ENCODE measurements at places on chromosomes 16 and 17.

- DNase-seq, result no peak
Measured at GRCh38 chr17:68908045-68908444, 47.1 kb downstream of the ABCA8 start.

DNA sequence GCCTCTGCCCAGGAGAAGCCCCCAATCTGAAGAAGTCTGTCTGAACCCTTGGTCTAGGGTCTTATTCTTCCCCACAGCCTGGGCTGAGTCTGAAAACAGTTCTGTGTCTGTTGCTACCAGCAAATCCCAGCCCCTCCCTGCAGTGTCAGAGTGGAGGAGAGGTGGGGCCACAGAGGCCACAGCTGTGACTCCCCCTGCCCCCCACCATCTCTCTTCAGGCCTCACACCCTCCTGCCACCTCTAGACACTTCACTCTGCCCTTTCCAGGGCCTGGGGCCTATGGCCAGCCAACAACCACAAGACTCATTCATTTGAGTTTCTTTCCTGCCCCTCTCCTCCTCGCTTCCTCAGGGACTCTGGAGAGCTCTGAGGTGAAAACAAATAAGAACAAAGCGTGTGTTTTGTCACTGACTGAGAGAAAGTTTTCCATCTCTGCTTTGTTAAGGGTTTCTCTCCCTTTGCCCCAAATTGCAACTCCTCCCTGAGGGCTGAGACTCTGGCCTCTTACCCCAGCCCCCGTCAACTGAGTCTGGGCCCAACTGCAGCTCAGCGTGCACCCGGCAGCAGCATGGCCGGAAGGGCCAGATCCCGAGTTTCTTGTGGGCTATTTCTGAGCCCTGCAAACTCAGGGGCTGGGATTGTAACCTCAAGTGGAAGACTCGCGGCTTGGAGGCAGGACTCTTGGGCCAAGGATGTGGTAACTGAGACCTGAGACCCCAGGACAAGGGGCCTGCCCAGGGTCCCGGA, 13.2 kb downstream of the C17orf50 start:
- DNase-seq, result no peak

- DNase-seq, result no peak
Measured at GRCh38 chr16:76583466-76583865, 306.3 kb downstream of the CNTNAP4 start.

DNA sequence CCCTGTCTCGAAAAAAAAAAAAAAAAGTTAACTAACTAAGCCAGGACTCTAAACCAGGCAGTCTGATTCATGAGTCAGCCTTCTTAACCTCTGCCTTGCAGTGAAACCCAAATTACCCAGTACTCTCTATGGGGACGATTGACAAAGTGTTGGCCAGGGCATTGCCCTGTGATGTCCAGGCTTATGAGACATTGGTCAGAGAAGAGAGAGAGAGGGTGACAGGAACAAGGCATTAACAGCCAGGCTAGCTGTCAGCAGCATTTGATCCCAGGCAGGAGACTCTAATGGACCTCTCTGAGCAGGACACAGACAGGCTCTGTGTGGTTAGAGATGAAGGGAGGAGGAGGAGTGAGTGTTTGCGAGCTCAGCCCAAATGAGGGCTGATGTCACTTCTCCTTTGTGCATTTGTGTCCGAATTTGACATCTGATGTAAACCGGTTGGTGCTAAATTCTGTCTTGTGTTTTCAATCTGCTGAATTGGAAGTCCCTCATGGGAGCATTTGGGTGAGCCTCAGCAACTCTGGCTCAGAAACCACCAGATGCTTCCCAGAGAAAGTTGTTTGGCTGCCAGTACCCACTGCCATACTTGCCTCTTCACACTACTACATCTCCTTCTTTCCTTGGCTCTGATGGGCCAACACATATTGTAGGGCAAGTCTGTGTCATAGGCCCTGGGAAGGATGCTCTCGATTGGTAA, 4.3 kb upstream of the MYL4 start:
- DNase-seq, result no peak

- no peak for DNase-seq
Measured at GRCh38 chr17:64441772-64442540, 7.0 kb upstream of the MILR1 start.

GRCh38 chr17:63960006-63960405, 12.7 kb downstream of the SCN4A start:
- no peak for DNase-seq

- DNase-seq, result no peak
Measured at GRCh38 chr17:1169221-1169928, 10.4 kb downstream of the ABR start.

DNA sequence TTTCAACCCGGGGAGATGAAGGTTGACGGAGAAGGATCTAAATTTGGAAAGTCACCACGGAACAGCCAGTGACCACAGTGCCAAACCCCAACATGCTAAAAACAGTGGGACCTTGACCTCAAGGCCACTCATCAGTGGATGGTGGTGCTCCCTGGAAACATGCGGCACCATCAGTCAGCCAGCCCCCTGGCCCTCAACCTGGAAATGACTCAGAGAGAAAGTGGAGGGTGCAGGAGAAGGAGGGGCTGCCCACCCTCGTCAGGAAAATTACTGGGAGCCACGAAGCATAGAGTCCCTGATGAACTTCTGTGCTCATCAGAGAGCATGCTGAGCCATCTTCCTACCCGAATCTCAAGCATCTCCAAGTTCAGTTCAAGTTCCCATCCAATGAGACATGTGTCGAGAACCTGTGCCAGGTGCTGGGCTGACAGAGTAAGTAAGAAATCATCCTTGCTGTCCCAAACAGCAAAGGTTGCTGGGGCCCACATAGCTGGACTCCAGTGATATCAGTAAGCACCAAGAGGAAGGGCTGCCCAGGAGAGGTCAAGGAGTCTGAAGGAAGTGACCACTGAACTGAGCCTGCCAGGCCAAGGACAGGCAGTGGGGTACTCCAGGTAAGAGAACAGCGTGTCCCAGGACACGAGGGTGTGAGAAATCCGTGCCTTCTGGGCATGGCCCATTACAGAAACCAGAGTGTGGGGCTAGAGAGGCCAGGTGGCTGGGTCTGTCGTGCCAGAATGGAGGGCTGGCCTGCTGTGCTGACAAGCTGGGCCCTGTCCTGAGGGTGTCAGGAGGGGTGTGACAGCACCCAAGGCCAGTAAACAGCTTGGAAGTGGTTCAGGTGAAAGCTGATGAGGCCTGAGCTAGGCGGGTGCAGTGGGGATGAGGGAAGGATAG, 5.2 kb downstream of the PECAM1 start:
- peak; percentile 23 for DNase-seq

GRCh38 chr17:75514299-75514918, 928 bp downstream of the CASKIN2 start:
- peak; percentile 16 for DNase-seq

GRCh38 chr16:64251742-64252141, 870.1 kb downstream of the CDH11 start:
- no peak for DNase-seq

GRCh38 chr16:74682556-74682955, 15.9 kb upstream of the RFWD3 start:
- DNase-seq, result no peak

DNA sequence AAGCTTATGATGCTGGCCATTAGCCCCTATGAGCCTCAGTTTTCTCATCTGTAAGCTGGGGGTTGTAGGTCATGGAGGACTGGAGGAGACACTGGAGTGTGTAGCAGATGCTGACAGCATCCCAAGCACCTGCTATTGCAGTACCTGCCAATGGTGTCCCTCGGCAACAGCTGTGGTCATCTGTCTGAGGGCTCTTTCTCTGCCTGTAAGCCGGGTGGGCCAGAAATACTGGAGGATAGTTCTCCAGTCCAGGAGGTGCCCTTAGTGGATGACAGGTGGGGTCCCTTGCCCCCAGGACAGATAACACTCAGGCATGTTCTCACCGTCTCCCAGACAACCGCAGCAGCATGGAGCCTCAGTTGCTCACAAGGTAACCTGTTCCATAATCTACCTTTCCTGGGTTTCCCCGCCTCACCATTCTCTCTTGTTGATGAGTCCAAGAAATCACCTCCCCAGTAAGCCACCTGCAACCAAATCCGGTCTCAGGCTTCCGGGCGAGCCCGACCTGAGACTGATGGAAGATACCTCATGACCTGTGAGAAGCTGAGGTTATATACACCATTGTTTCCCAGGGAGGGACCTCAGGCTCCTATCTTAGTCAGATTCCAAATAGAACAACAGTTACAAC, 23.8 kb downstream of the NLRP1 start:
- no peak for DNase-seq

GRCh38 chr17:72606656-72607055, 485.8 kb downstream of the SLC39A11 start:
- no peak for DNase-seq

Data from stimulated activated CD4-positive, alpha-beta T cell treated with anti-CD3 and anti-CD28 coated beads, Interleukin-4, amount 100 ng/mL, for 1 hour (primary cell).